ENCODE measurements at places on chromosomes 3 and 15.

DNA sequence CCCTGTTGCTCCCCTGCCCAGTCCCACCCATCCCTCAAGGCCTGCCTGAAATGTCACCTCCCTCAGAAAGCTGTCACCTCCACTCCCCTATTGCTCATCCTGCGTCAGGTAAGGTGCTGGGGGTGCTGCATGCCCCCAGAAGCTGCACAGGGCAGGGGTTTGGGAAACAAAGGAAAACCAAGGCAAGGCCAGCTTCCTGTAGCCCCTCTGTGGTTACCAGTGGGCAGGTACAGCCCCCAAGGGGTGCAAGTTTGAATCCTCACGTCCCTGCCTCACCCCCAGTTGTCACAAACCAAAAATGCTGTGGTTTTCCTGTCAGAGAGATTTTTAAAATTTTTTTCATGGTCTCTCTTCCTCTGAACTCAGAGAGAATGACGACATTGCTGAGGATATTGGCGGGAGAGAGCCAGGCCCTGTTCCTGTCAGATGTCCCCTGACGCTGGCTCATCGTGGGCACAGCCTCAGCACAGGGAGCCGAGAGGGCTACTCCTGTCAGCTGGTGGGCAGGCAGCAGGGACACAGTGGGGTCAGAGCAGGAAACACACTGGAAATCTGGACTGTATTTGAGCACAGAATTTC, 27.0 kb downstream of the PSTPIP1 start:
- DNase-seq = peak; percentile 77
- H3K4me3 ChIP-seq = peak overlapping the region; percentile 33
- peaks cover 43% of the 10 kb centered on the region for H3K36me3 ChIP-seq
- H3K27me3 ChIP-seq = no peaks in the 10 kb centered on the region
- peak overlapping the region; percentile 98 for H3K27ac ChIP-seq

DNA sequence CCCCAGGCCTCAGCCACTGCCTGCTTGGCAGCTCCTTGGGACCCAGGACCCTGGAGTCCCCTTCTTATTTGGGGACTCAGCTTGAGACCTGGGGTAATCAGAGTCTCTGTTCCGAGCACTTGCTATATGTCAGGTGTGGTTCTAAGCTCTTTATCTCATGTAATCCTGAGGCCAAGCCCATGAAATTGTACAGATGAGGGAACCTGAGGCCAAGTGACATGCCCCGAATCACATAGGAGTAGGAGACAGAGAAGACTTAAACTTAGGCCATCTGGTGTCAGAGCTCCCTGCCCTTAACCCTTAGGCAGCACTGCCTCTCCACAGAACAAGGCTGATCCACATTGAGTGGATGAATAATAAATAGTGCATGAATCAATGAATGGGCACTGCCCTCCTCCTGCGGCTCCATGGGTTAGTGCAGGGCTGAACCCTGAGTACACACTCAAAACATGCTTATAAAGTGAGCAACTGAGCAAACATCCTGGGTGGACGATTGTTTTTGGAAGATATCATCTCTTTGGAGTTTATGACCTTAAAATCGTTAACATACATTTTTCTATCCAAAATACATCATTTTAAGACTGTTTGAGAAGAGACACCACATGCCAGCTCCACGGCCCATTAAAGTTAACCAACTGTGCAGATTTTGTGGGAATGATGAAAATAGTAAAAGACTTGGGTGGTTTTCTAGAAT, 33.2 kb upstream of the IQSEC1 start:
- no peak for DNase-seq
- no peak overlapping the region for H3K27ac ChIP-seq
- H3K4me3 ChIP-seq = no peak overlapping the region
- peaks cover 2% of the 10 kb centered on the region for H3K27me3 ChIP-seq
- H3K4me1 ChIP-seq = peaks cover 7% of the 10 kb centered on the region
- H3K36me3 ChIP-seq = no peaks in the 10 kb centered on the region

- no peaks in the 10 kb centered on the region for H3K36me3 ChIP-seq
- no peak for DNase-seq
- no peak overlapping the region for H3K27ac ChIP-seq
- H3K27me3 ChIP-seq = no peaks in the 10 kb centered on the region
- H3K4me3 ChIP-seq = no peak overlapping the region
Observed at GRCh38 chr3:129688271-129688895, 81.9 kb upstream of the PLXND1 start.

- peaks cover 10% of the 10 kb centered on the region for H3K4me1 ChIP-seq
- H3K36me3 ChIP-seq = no peaks in the 10 kb centered on the region
- no peak overlapping the region for H3K4me3 ChIP-seq
- H3K27ac ChIP-seq = no peak overlapping the region
Observed at GRCh38 chr3:190167936-190168680, 47.4 kb upstream of the P3H2 start.

DNA sequence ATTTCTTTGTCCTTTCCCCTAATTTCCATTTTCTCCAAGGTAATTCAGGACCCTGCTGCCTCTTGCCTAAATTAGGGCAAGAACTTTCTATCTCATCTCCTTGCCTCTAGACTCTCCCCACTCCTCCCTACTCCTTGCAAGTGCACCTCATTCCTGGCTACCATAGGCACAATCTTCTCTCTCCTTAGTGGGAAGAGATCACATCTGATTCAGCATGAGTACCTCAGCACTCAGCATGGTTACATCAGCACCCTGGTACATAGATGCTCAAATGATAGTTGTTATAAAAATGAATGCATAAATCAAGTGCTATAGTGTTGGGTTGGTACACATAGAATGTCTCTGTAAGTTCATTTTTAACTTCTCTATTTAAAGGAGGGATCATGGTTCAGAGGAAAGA, 313.4 kb upstream of the RASGRP1 start:
- no peak for DNase-seq
- peaks cover 2% of the 10 kb centered on the region for H3K27me3 ChIP-seq
- H3K36me3 ChIP-seq = no peaks in the 10 kb centered on the region
- no peaks in the 10 kb centered on the region for H3K4me1 ChIP-seq

GRCh38 chr15:53196242-53196641, 406.1 kb upstream of the ONECUT1 start:
- no peaks in the 10 kb centered on the region for H3K36me3 ChIP-seq
- peaks cover 2% of the 10 kb centered on the region for H3K27me3 ChIP-seq
- H3K27ac ChIP-seq = no peak overlapping the region
- no peak for DNase-seq

DNA sequence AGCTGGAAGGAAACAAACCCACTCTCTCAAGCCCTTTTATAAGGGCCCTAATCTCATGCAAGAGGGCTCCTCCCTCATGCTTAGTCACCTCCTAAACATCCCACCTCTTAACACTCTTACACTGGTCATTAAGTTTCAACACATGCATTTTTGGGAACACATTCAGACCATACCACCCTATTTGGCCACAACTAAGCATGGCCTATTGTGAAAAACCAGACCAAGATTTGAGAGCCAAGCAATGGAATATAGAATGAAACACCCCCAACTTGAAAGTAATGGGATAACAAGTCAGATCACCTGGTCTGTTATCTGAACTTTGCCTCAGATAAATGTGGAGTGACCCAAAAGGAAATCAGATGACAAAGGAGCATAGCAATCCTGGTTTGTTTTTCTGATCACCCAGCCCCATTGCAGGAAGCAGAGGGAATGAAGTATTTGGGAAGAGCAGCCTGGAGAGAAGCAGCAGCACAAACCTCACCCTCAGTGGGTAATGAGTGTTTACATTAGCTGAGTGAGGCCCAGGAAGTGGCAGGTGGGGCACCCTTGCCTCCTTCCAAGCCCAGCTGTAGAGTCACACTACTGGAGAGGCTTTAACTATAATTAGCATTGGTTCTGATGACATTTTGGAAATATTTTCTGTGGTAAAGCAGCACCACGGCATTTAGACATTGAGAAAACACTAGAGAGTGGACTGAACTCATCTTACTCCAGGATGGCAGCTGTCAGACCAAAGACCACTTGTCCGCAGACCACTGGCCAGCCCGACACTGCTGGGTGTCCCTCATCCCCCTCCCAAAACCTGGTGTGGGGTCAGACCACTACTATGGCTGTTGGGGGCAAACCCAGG, 48.8 kb upstream of the PRTG start:
- H3K27ac ChIP-seq = no peak overlapping the region
- no peaks in the 10 kb centered on the region for H3K36me3 ChIP-seq
- no peak for DNase-seq
- no peaks in the 10 kb centered on the region for H3K4me1 ChIP-seq
- H3K27me3 ChIP-seq = peaks cover 12% of the 10 kb centered on the region

Data from activated CD4-positive, alpha-beta memory T cell treated with anti-CD3 and anti-CD28 coated beads for 36 hours (primary cell).